ENCODE measurements at places on chromosomes 3 and 15. TPM values are rescaled to one million over a fixed set of nuclear protein-coding genes. Genes with fewer than 3 reads are reported as not detected.

TARS3 gene
- 15.8 TPM for total RNA-seq

UBE3A gene
- total RNA-seq = 122 TPM

KLHL24 gene
- 14.9 TPM for total RNA-seq

PSMA4 gene
- 286 TPM for total RNA-seq

WDR82 gene
- 82.8 TPM for total RNA-seq

FANCD2OS gene
- not detected for total RNA-seq

GRCh38 chr15:91073077-91073476 is 27.0 kb upstream of the SV2B start:
- DNase-seq = no peak

- DNase-seq = no peak
Observed at GRCh38 chr3:101890716-101891115, 41.4 kb downstream of the NFKBIZ start.

- DNase-seq = no peak
Observed at GRCh38 chr15:52419494-52419893, 109.2 kb downstream of the MYO5A start.

GRCh38 chr15:34217587-34218225 is 7.1 kb upstream of the EMC4 start:
- no peak for DNase-seq

DNA sequence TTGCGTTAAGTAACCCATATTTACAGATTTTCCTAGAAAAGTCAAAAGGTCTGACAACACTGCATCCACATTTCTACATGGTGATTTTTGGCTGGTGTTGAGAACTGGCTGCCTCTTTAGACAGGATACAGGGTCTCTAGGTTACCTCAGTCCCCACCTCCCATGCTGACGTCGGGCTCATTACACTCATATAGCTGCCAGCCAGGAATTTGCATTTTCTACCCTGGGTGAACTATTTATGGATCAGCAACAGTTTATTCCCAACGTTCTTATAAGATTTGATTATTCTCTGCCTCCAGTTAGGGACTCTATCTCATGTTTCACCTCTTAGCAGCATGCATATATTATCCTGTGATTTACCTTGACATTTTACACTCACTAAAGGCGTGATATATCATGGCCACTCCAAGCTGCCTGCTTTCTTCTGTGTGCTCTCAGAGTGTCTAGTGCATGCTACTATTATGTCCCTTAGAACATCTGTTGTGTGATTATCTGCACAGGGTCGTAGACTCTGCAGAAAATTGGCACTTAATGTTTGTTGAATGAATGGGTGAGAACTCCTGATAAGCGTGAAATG is 49.0 kb downstream of the CLDN11 start:
- DNase-seq = no peak

DNA sequence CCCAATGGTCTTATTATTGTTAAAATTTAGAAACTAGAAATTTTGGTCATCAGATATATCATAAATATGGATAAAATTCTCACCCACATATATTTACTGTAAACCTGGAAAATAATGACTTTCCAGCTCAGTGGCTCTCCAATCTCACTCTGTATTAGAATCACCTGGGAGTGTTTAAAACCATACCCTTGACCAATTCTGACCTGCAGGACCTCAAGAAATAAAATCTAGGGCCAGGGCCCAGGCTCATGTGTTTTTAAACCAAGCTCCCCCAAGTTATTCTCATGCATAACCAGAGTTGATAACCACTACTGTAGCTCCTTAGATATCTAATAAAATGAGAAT is 372.1 kb downstream of the SHQ1 start:
- DNase-seq = no peak

DNA sequence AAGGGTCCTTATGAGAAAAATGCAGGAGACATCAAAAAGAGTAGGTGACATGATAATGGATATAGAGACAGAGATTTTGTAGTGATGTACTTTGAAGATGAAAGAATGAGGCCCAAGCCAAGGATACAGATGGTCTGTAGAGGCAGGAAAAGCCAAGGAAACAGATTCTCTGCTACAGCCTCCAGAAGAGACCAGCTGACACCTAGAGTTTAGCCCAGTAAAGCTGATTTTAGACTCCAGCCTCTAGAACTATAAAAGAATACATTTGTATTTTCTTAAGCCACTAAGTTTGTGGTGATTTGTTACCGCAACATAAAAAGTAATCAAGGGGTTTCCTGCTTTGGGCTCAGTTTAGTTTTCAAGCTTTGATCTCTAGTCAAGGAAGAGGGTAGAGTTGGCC is 64.8 kb downstream of the STRIT1 start:
- DNase-seq = no peak

- DNase-seq = no peak
Observed at GRCh38 chr3:20396335-20396734, 210.3 kb upstream of the SGO1 start.

DNA sequence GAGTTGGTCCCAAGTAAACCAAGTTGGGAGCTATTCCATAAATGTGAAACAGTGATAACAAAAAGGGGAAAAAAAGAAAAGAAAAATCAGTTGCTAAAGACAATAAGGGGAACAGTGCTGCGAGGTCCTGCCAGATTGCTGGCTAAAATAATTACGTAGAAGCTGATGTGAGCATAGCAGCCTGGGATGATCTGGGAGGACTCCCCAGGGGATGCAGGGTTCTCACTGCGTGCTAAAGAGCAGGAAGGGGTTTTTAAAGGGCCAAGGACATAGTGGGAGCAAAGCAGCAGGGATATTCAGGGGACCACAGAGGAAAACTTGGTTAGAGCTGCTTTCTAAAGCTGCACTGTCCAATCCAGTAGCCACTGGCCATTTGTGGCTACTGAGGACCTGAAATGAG is 133.0 kb upstream of the UMPS start:
- DNase-seq = no peak
